PC-9 (cell line): ENCODE measurements at places on chromosomes 4 and X. TPM values are rescaled to one million over a fixed set of nuclear protein-coding genes. Genes with fewer than 3 reads are reported as not detected.

- no peak for DNase-seq
These were observed 235.7 kb upstream of the HAND2 start for GRCh38 chr4:173765751-173766150.

DNA sequence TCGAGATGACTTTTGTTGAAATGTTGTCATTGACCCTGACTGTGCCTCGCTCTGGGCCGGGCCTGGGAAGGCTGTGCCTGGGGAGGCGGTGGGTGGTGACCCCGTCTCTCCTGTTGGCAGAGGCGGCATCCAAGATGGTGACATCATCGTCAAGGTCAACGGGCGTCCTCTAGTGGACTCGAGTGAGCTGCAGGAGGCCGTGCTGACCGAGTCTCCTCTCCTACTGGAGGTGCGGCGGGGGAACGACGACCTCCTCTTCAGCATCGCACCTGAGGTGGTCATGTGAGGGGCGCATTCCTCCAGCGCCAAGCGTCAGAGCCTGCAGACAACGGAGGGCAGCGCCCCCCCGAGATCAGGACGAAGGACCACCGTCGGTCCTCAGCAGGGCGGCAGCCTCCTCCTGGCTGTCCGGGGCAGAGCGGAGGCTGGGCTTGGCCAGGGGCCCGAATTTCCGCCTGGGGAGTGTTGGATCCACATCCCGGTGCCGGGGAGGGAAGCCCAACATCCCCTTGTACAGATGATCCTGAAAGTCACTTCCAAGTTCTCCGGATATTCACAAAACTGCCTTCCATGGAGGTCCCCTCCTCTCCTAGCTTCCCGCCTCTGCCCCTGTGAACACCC lies 36.4 kb downstream of the HTRA3 start:
- no peak for DNase-seq

DNA sequence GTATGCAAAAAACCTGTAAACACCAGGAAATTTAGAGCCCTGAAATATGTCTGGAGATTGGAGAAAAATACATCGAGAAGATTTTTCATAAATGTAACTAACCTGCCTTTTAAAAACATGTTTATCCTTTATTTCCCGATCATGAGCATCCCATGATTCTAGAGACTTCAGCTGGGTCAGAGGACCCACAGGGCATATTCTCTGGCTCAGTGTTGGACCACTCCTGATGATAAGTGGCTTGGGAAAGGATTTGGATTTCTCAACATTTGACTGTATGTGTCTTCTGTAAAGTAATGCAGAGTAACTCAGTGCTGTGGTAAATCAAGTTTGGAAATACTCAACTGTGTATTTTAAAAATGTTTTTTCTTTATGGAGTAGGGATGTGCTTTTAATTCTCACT lies 40.0 kb upstream of the ANK2 start:
- no peak for DNase-seq

- no peak for DNase-seq
These were observed 163.2 kb downstream of the SLC7A11 start for GRCh38 chr4:138078751-138079520.

GRCh38 chr4:105967058-105967658 lies 71.9 kb downstream of the NPNT start:
- DNase-seq, result no peak

GRCh38 chrX:22882543-22882942 lies 117.2 kb upstream of the DDX53 start:
- DNase-seq, result no peak

Gene PASD1
- not detected in 2 replicates for total RNA-seq

DNA sequence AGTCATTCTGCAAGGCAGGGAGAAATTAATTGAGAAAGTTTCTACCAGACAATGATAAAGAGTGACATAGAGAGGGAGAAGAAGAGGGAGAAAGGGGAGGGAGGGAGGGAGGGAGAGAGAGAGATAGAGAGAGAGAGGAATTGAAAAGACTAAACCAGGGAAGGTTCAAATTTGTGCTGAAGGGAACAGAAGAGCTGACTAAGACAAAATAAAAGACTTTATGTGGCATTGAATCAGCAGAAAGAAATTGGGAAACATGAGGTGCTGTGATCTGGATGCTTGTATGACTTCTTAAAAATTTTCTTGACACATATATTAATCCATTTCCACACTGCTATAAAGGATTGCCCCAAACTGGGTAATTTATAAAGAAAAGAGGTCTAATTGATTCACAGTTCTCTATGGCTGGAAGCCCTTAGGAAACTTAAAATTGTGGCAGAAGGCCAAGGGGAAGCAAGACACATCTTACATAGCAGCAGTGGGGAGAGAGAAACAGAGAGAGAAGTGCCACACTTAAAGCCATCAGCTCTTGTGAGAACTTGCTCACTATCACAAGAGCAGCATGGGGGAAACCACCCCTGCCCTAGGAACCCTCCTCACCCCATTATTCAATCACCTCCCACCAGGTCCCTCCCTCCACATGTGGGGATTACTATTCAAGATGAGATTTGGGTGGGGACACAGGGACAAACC lies 13.5 kb upstream of the CXCL6 start:
- no peak for DNase-seq

Gene USP26
- total RNA-seq, result not detected in 2 replicates

DNA sequence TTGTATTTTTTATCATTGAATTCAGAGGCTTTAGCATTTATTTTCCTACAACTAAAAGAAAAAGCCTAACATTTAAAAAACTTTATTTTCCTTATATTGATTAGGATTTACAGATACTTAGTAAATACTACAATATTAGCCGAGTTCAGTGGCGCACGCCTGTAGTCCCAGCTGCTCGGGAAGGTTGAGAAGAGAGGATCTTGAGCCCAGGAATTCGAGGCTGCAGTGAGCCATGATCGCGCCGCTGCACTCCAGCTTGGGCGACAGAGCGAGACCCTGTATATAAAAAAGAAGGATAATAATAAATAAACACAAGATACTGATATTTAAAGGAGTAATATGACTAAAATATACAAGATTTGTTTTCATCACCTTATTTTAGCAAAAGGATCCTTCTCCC lies 681 bp upstream of the UPF3B start:
- no peak for DNase-seq

GRCh38 chr4:64967286-64967685 lies 558.0 kb upstream of the TECRL start:
- DNase-seq, result no peak

DNA sequence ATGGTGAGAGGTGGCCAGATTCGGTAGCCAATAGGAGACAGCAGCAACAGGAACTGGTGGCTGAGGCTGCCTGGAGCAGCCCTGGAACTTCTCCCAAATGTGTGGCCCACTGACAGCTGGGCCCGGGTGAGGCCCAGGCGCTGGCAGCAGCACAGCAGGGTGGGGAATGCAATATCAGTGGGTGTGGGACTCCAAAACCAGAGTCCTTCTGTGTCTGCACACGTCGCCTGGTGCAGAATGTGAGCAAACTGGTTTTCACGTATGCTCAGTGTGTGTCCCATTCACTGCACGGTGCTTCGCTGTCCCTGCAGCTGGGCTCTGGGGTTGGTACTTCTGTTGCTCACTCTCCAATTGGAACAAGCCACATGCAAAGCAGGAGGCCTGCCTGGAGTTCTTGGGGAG lies 14.4 kb upstream of the CENPU start:
- peak; percentile 85 for DNase-seq

Gene TEX13B
- not detected in 2 replicates for total RNA-seq

DNA sequence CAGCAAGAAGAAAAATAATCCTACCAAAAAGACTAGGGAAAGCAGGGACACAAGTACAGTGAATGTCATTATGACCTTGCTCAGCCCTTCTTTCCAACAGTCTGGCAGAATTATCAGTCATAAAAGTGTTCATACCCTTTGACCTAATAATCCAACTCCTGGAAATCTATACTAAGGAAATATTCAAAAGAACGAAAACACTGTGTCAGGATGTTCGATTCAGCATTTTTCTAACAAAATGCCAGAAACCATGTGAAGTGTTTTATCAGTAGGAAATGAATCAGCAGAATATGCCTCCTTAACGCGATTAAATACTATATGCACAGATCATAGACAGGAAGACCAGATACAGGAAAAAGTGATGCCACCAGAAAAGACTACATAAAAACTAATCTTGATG lies 16.2 kb upstream of the S100G start:
- no peak for DNase-seq

DNA sequence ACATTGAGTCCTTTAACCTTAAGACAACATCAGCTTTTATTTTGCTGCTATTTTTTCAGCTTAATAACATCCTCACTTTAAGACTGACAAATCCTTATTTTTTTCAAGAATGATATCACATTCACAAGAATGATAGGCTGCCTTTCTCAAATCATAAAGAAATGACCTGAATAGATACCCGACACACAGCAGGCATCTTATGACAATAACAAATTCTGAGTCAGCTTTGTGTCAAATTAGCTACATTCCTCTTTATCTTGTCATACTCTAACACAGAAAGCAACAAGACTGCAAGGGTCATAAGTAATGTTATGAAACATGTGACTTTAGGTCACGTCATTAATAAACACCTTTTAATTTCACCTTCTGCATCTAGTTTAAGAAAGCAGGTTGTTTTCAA lies 2387.6 kb downstream of the PCDH7 start:
- no peak for DNase-seq

- no peak for DNase-seq
These were observed 36.7 kb downstream of the ARX start for GRCh38 chrX:24979081-24979480.

GRCh38 chrX:7247346-7247745 lies 99.4 kb upstream of the PUDP start:
- DNase-seq, result no peak

Gene BGN
- total RNA-seq, result 0.33 and 0.70 TPM in 2 replicates

- DNase-seq, result no peak
These were observed 69.6 kb downstream of the AGTR2 start for GRCh38 chrX:116239944-116240840.

Gene PLS3
- 221 and 257 TPM in 2 replicates for total RNA-seq

Gene USP17L28
- not detected in 2 replicates for total RNA-seq

GRCh38 chr4:109985993-109986974 lies 73.6 kb downstream of the EGF start:
- no peak for DNase-seq

DNA sequence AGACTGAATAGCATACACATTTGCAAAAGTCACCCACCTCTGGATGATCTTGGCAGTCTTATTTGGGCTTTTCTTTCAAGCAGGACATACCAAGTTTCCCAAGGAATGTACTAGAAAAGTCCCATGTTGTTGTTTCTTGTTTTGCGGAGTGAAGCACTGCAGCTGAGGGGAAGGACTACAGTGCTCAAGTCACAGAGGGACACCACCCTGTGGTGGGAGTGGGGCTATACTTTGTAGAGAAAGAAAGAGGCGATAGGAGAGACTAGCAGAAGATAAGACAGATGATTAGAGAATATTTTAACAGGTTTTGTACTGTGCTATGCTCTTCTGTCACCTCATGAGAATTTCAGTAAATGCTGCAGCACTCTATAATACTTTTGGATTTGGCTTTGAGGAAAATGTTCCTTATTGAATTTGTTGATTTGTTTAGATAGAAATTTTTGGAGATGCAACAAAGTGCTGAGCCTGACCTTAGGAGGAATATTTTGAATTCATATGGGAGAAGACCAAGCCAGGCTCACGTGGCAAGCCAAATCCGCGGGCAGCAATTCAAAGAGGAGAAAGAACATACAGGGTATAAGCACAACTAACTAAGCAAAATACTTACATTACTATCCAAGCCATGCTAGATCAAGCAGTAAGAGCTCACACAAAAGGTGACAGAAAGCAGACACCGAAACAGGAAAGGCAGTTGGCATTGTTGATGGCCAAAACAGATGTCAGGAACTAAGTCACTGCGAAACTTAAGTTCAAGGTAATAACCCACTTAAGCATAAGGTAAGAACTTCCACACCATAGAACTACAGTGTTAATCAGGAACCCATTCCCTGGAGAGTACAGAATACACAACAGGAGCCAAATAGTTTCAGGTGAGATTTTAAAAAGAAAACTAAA lies 280.3 kb upstream of the INTU start:
- no peak for DNase-seq

Gene TEX28
- total RNA-seq, result not detected in 2 replicates
